NCI-H1105 (cell line): ENCODE measurements at places on chromosomes 11 and 22.

DNA sequence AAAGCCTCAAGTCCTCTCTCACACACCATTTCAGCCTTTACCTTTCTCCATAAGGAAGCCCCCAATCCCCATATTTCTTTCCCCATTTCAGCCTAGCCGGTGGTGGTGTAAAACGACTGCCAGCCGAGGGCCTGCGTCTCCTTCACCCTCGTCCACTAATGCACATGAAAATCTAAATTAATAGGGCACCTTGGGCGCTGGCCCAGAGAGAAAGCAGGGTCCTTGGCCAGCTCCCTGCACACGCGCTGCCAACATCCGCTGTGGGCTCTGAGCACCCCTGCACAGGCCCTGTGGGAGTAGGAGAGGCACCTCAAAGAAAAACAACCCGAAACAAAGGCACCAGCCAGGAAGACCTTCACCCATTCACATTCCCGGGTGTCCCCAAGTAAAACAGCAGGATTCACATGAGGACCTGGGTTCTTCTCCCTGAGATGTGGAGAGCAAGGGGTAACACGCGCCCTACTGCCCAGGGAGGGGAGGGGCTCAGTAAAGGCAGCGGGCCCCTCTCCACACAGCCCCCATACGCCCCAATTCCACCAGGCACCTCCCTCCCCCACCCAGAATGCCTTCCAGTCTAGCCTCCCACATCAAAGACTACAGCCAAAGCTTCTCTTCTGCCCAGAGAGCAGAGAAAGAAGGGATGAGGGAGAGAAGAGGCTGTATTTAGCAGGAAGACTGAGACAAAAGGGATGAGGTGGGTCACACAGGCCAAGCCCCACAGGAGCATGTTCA lies 79.0 kb downstream of the MICAL3 start:
- no peak for DNase-seq

- no peak for DNase-seq
Observed at GRCh38 chr11:121524233-121524631, 71.5 kb upstream of the SORL1-AS1 start.

GRCh38 chr11:69360606-69361005 lies 66.7 kb downstream of the MYEOV start:
- DNase-seq: no peak

DNA sequence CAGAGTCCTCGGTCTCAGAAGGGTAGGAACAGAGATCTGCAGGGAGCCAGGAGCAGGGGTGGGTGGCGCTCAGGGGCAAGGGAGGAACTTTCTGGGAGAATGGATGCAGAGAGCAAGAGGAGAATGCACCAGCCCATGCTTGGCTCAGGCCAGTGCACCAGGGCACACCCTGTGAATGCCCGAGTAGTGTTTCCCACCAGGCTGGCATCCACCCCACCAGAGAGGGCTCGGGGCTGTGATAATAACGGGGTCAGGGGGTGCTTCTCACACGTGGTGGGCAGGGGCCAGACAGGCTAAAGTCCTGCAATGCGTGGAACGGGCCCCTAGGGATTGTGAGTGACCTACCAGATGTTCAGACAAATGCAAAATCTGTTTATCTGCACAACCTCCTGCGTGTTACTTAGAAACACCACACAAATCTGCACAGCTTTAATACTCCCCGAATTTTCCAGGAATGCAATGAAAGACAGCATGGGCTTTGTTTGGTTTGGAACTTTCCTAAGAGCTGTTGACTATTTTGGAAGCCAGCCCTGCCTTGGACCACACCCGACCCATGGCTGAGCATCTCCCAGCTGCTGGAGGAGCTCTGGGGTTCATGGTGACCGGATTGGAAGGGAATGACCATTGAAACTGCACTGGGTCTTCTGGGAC lies 368.3 kb downstream of the SHANK2 start:
- no peak for DNase-seq

DNA sequence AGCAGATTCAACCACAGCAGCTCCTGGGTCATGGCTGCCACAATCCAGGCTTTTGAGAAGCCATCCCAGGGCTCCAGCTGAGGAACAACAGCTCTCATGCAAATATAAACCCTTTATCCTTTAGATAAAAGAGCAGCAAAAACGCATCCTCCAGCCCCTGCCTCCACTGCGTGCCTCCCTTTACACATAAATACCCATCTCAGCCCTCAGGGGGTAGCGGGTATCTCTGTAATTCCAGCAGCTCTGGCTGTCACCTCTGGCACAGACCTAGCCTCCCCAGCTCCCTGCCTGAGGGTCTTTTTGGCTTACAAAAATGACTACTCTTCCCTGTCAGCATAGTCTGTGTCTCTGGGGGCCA lies 21.6 kb downstream of the LMO1 start:
- no peak for DNase-seq

- no peak for DNase-seq
Observed at GRCh38 chr22:32951076-32951806, 106.9 kb downstream of the SYN3 start.

DNA sequence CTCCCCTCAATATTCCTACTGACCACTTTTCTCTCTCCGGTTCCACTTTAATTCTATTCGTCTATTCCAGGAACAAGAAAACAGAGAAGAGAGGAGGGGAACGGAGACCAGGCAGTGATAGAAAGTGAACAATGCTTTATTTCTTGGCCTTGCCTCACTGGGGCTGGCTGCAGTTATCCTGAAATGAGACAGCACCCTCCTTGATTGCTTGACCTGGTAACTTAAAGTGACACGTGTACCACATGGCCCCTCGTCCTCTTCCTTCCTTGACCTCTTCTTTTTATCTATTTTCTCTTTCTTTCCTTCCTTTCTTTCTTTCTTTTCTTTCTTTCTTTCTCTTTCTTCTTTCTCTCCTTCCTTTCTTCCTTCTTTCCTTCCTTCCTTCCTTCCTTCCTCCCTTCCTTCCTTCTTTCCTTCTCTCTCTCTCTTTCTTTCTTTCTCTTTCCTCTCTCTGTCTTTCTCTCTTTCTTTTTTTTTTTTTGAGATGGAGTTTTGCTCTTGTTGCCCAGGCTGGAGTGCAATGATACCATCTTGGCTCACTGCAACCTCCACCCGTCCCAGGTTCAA lies 52.8 kb upstream of the CLMP start:
- DNase-seq: no peak

DNA sequence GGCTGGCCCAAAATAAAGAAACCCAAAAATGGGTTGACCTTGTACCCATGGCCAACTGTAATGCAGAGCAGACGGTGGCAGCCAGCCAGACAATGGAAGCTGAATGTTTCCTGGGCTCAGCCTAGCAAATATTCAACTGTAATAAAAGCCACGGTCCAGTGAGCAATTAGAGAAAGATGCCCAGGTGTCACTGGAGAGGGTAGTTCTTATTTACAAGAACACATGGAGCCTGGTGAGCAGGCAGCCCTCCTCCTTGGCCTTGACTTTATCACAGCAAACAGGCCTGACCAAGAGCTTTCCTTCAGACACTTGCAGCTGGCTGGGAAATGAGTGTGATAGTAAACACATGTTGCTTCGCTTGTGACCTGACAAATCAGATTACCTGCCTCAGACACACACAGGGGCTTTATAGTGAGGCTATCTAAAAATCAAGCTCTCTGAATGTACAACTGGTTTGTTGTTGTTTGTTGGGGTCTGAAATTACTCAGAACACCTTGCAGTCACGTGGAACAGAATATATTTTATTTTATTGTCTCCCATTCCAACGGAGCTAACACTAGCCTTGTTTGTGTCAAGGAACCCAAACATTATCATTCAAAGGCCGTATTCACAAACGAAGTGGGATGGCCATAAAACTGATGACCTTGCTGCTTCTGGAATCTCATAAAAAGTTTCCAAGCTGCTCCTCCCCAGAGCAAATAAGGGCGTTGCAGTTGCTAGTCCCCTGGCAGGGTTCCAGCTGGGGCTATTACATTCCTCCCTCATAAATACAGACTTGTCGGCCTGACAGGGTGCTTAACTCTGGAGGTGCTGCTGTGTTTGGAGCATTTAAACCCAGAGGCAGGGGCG lies 161.1 kb downstream of the BBOX1 start:
- peak; percentile 95 for DNase-seq

- DNase-seq: no peak
Observed at GRCh38 chr11:82183346-82183745, 550.3 kb downstream of the FAM181B start.

GRCh38 chr22:44620129-44620840 lies 81.7 kb upstream of the PRR5 start:
- peak; percentile 82 for DNase-seq

DNA sequence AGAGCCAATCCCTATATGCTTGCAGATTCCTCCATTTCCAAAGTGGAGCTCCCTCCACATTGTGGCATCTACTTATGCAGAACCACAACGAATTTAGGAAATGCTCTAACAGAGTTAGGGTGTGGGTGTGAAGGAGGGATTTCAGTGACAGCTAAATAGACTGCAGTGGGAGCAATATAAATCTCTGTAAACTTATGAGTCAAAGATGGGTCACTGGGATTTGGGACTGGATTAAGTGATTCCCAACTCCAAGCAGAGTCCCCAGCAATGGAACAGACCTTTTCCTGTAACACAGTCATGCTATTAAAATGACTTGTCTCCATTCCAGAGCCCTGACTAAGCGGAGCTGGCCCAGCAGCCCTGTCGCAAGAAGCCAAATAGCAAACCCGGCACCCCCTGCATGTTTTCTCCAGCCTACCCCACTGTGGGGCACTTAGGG lies 36.6 kb downstream of the RPL27A start:
- DNase-seq: no peak

DNA sequence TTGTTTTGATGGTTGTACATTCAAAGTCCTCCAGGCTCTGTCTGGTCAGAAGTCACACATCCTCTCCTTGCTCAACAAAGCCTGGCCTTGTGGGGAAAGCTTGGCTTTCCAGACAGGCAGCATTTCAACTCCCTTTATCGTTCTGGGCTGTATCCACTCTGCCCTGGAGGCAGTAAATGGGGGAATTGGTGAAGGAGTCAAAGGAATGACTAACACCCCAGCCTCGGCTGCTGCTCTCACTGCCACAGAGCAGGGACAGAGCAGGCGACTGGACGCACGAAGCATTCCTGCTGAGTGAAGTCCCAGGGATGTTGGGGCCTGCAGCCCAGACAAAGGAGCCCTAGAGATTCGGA lies 52.8 kb downstream of the WNT11 start:
- DNase-seq: no peak

- DNase-seq: no peak
Observed at GRCh38 chr11:1820463-1821325, 14.1 kb upstream of the SYT8 start.

DNA sequence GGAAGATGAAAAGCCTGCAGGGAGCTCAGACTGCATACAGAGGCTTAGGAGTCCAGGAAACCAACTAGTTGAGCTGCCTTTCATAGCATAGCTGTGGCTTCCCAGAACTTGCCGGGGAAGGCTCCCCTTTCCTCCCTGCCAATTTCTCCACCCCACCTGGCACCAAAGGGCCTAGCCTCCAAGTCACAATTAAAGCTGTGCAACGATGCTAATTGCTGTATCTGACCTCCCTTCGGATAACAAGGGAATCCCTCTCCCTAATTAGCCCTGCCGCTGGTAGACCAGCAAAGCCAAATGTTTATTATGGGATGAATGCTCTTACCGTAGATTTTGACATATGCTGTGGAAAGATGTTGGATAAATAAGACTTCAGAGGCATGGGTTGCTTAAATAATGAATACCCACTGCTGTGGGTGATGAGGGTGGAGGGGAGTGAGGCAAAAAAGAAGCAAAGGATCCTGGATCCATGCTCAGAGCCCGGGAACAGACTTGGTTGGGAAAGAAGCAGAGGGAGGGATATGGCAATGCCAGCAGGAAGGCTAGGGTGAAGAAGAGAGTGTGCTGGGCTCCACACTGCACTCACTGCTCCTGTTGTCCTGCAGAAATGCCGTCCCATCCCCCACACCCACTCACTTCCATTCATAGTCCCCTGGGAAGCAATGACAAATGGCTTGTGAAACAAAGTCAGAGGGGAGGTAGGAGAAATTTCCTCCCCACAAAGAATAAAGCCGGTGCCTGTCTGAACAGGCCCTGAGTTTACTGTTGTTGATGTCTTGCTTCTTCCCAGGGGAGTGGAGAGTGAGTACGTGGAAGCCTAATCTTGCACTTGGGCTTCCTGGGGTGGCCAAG lies 608.1 kb upstream of the CADM1 start:
- DNase-seq: no peak

DNA sequence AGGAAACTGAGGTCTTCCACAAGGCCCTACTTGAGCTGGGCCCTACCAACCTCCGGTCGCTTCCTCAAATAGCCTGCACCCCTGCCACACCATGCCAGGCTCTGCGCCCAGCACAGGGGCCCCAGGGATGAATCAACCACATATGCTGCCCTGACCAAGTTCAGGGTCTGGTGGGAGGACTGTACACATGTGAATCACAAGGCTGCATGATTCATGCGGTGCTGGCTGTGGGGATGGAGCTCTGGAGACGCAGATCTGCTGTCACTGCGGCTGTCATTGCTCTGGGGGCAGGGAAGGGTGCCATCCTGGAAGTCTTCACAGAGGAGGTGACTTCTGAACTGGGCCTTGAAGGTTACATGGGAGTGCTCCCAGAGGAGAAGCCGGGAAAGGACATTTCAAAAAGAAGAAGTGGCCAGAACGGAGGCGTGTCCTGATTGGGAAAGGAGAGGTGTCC lies 21.5 kb downstream of the CYTH4 start:
- no peak for DNase-seq

GRCh38 chr11:91173701-91174100 lies 950.9 kb upstream of the CHORDC1 start:
- DNase-seq: no peak

DNA sequence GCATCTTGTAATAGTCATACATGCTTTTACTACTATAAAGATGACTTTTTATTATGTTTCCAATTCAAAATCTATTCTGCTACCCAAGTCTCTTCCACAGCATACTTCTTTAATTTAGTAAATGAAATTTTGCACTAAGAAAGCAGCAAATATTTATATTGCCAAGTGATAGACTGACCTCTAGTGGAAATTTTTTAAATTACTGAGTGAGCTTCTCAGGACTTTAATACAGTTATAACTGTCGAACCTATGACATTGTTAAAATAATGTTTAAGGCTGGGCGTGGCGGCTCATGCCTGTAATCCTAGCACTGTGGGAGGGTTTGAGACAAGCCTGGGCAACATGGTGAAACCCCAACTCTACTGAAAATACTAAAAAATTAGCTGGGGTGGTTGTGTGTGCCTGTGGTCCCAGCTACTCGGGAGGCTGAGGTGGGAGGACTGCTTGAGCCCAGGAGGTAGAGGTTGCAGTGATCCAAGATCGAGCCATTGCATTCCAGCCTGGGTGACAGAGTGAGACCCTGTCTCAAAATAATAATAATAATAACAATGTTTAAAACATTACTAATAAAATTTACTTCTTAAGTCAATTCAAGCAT lies 27.3 kb downstream of the STK33 start:
- DNase-seq: peak; percentile 29
